ENCODE measurements at places on chromosomes 5 and 9. TPM values are rescaled to one million over a fixed set of nuclear protein-coding genes. Genes with fewer than 3 reads are reported as not detected.
A peak's percentile ranks its signal among the peaks of the same experiment; 100 is the strongest.

Gene CDH6
- not detected for total RNA-seq

Gene NIPAL4
- total RNA-seq = not detected

Gene UNC5A
- not detected for total RNA-seq

Gene DUSP1
- total RNA-seq = 56.6 TPM

GRCh38 chr5:28275931-28276330 lies 1237.5 kb upstream of the CDH9 start:
- no peak for DNase-seq
- no peaks in the 10 kb centered on the region for H3K36me3 ChIP-seq
- no peaks in the 10 kb centered on the region for H3K27me3 ChIP-seq
- H3K4me3 ChIP-seq = no peak overlapping the region
- H3K4me1 ChIP-seq = no peaks in the 10 kb centered on the region
- no peak overlapping the region for H3K27ac ChIP-seq

- H3K4me1 ChIP-seq = peaks cover 26% of the 10 kb centered on the region
- H3K27me3 ChIP-seq = no peaks in the 10 kb centered on the region
- no peak overlapping the region for H3K27ac ChIP-seq
- peaks cover 24% of the 10 kb centered on the region for H3K36me3 ChIP-seq
- no peak overlapping the region for H3K4me3 ChIP-seq
- DNase-seq = no peak
Measured at GRCh38 chr9:136720251-136720897, 8.0 kb downstream of the DIPK1B start.

DNA sequence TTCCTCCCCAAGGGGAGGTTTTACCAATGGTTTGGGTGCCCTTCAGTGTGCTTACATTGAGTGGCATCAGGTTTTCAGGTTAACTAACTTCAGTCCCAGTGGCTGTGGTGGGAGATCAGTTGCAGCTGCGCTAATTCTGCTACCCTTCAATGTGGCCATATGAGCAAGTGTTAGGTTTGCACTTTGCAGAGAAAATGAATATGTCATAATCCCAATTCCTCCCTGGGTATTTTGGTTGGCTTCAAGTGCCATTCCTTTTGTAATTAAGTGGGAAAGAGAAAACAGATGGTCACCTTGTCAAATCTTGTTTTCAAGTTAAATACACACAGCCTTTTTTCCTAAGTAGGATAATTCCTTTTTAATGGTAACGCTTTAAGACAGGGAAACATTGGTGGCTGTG lies 236.2 kb downstream of the TLE4 start:
- no peak for DNase-seq
- peaks cover 27% of the 10 kb centered on the region for H3K4me1 ChIP-seq
- no peak overlapping the region for H3K4me3 ChIP-seq
- no peak overlapping the region for H3K27ac ChIP-seq

GRCh38 chr5:55569513-55569865 lies 34.7 kb upstream of the PLPP1 start:
- no peak for DNase-seq
- no peak overlapping the region for H3K27ac ChIP-seq
- H3K36me3 ChIP-seq = no peaks in the 10 kb centered on the region
- no peaks in the 10 kb centered on the region for H3K27me3 ChIP-seq
- H3K4me3 ChIP-seq = no peak overlapping the region

DNA sequence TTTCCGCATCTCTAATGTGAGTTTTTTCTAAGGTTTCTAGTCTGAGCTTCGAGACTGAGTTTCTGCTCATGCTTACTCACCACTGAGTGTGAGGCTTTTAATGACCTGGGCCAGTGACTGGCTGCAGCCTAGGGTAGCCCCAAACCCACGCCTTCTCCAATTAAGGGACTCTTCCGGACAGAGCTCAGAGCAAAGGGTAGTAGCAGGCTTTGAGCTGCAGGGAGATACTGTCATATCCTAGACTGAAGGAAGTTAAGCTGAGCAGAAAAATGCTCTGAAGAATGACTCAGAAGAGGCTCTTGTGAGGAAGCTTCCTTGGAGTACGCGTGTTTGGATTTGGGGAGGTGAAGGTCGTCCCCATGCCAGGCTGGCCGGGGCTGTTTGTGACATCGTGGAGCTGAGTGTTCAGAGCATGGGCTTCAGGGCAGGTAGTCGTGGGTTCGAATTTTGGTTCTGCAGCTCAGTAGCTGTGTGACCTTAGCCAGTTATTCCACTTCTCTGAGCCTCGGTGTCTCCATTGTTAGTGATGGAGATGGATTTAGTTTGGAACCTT lies 3.5 kb downstream of the USP20 start:
- H3K4me1 ChIP-seq = peaks cover 68% of the 10 kb centered on the region
- peaks cover 58% of the 10 kb centered on the region for H3K36me3 ChIP-seq
- DNase-seq = peak; percentile 45

GRCh38 chr9:137455359-137455991 lies 3.7 kb downstream of the NSMF start:
- H3K36me3 ChIP-seq = peaks cover 29% of the 10 kb centered on the region
- H3K4me3 ChIP-seq = no peak overlapping the region
- no peak overlapping the region for H3K27ac ChIP-seq
- H3K27me3 ChIP-seq = no peaks in the 10 kb centered on the region

GRCh38 chr5:124764585-124764984 lies 18.1 kb upstream of the ZNF608 start:
- DNase-seq = no peak
- H3K27me3 ChIP-seq = no peaks in the 10 kb centered on the region
- H3K27ac ChIP-seq = no peak overlapping the region
- H3K4me3 ChIP-seq = no peak overlapping the region
- no peaks in the 10 kb centered on the region for H3K36me3 ChIP-seq

DNA sequence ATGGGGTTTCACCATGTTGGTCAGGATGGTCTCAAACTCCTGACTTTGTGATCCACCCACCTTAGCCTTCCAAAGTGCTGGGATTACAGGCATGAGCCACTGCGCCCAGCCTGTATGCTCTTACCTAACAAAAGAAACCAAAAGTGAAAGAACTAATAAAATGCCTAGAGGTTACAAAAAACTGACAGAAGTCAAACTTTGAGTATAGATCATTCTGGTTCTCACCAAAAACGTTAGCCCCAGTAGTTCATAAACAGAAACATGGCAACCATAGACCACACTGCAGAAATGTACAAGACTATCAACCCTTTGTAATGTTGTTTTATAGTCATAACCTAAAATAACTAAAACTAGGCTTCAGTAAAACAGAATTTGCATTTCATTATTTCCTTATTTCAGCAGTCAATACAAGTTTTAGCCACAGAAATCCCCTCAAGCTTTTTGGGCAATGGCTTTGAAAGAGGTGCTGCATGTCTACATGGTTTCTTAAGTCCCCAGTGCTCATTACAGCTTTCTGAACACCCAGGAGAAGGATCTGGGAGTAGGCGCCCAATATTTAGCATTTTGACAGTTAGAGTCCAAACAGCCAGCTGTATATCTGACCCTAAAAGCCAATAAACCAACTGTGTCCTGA lies 72.5 kb downstream of the EPB41L4A start:
- peaks cover 2% of the 10 kb centered on the region for H3K27me3 ChIP-seq
- no peak for DNase-seq
- no peaks in the 10 kb centered on the region for H3K36me3 ChIP-seq
- no peaks in the 10 kb centered on the region for H3K4me1 ChIP-seq

Data from activated CD8-positive, alpha-beta T cell treated with anti-CD3 and anti-CD28 coated beads, Interleukin-2, amount 10 ng/mL, durations not matched to agents 7 days and 5 days (primary cell).